ENCODE measurements at places on chromosomes 3 and 15.

DNA sequence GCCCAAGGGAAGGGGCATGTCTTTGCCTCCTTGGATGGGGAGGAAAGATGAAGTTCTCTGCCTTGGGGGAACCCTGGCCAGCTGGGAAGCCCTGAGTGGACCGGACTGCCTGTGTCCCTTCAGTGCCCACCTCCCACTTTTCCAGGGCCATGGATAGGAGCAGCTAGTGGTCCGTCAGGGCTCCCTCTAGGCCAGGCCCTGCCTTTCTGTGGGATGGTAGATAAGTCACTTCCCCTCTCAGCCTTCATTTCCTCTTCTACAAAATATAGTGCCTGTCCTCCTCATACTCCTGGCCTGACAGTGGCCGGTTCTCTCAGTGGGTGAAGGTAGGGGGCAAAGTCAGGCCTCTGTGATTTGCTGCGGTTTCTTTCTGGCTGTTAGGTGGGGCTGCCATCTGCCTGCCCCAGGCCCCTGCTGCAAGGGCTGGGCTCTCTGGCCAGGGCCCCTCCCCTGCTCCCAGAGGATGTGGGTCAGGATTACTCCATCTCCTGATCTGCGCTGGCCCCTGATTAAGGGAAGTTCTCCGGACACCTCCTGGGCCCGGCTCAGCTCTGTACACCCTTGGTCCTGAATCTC, 1.4 kb downstream of the PLEKHO2 start:
- peak; percentile 90 for DNase-seq

DNA sequence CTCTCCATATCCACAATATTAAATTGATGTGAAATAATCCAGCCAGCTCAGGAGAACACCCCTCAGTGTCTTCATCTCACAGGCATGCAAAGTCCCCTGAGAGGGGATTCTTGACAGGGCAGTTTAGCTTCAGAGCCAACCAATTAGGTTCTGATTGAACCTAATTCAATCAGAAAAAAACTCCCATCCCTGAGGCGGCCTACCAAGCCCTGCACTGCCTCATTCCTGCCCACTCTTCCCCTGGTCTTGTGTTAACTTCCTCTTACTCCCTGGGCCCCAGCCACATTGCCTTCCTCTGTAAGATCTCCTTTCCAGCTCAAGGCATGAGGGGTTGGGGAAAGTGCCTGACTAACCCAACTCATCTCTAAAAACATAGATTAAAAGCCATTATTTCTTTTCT, 46.1 kb downstream of the FRMD4B start:
- DNase-seq, result peak; percentile 85

DNA sequence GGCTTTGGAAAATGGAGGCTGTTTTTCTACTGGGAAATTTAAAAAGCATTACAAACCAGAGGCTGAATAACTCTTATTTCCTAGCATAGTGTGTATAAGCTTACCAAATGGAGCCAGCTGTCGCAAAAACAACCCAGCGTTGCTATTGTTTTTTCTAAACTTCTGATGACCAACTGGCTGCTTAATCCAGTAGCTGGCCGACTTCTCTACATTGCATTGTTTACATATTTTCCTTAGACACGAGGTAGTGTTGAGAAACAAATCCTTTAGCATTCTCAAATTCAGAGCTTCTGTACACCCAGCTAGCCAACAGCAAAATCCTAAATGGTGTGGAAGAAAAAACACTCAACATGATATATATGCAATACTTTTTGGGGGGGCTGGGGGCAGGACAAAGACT, 161.0 kb upstream of the ADAMTS9 start:
- no peak for DNase-seq

- DNase-seq, result no peak
Measured at GRCh38 chr3:158273656-158274055, 163.8 kb downstream of the RSRC1 start.

GRCh38 chr15:49421991-49422390, 1.1 kb upstream of the FGF7 start:
- DNase-seq, result peak; percentile 19

DNA sequence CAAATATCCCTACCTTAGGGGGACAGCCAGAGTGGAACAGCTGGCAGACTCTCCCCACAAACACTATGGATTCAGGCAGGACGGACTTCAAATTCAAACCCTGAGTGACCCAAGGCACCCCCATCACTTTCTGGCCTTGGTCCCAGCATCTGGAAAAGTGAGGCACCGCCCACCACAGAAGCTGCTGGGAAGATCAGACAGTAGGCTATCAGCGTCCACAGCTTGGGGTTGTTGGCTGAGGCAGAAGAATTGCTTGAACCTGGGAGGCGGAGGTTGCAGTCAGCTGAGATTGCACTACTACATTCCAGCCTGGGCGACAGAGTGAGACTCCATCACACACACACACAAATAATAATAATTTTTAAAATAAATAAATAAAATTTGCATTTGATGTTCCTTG, 8.5 kb downstream of the PFKFB4 start:
- DNase-seq, result no peak

- DNase-seq, result no peak
Measured at GRCh38 chr3:79019137-79019923, 748.5 kb downstream of the ROBO1 start.

- no peak for DNase-seq
Measured at GRCh38 chr15:98035577-98036010, 75.1 kb downstream of the ARRDC4 start.

DNA sequence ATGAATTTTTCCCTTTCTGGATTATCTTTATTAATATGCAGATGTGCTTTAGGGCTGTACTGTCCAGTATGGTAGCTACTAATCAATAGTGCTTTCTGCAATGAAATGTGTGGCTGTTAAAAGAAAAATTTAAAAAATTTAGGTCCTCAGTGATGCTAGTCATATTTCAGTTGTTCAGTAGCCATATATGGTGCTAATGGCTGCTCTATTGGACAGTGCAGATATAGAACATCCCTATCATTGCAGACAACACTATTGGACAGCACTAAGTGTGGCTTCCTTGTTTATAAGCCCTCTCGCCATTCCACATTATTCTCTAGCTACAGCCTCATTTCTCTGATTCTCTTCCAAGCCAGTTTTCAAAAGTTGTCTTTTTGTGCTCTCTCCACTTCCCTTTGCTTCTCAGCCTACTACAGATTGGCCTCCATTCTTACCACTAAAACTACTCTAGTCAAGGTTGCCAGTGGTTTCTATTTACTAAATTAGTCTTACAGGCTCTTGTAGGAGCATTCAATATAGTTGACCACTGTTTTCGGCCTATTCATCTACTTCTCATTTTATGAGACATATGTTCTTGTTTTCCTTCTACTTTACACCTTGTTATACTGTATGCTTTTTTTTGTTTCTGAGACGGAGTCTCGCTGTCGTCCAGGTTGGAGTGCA, 9.5 kb downstream of the MAPK6 start:
- DNase-seq, result no peak

DNA sequence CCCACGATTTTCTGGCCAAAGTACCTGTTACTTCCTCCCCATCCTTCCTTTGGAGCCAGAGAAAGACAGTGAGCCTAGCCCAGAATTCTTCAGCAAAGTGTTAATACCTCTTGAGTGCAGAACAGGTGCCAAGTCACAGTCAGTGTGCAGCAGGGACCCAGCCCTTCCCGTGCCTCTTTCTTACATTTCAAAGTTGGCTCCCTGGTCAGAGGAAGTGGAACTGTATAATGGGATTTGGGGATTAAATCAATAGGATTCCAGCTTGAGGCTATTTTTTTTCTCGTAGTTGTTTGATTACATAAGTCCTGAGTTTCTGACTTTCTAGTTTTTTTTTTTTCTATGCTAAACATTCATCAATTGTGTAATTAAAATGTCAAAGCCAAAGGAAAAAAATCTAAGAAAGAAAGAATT, 52.6 kb upstream of the ABHD10 start:
- DNase-seq, result no peak

GRCh38 chr15:32677238-32677750, 35.8 kb downstream of the SCG5 start:
- no peak for DNase-seq

All from inflammatory macrophage (primary cell).